Hematopoietic multipotent progenitor cell treated with erythropoietin and hydrocortisone succinate and interleukin-3 and kit ligand, for 6 days (in vitro differentiated cells): ENCODE measurements at places on chromosomes 16 and 17.

- DNase-seq = no peak
Observed at GRCh38 chr17:32485261-32486110, 1.3 kb upstream of the CDK5R1 start.

GRCh38 chr16:66159987-66160386, 206.5 kb upstream of the CDH5 start:
- DNase-seq = no peak

DNA sequence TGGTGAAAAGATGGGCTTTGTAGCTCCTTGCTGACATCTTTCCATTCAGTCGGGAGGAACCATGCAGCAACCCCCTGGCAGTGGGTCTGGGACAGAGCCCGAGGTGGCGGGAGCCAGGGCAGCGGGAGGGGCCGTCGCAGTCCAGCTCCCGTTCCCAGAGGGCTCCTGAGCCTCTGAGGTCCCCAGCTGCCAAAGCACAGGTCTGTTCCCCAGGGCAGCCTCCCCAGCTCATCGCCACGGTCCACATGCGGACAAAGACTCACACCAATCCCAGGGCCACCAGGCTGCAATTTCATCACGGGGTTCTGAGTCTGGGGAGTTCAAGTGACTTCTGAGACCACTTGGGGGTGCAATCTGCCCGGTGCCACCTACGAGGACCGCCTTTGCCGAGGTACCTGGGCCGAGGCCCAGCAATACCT, 196.0 kb downstream of the RBFOX3 start:
- no peak for DNase-seq

GRCh38 chr16:73262931-73263330, 215.0 kb upstream of the ZFHX3 start:
- no peak for DNase-seq

DNA sequence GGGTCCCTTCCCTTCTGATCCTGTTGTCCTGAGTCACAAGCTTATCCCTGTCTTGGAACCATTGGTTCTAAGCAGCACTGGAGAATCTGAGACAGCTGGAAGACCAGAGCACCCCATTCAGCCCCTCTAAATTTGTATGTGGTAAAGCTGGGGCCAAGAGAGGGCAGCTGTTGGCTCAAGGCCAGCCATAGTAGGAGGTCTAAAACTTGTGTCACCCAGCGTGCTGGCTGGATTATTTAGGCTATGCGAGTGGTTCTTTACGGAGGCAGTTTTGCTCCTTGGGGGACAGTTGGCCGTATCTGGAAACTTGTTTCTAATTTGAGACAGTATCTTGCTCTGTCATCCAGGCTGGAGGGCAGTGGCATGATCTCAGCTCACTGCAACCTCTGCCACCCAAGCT, 69.6 kb upstream of the GSE1 start:
- peak; percentile 68 for DNase-seq

- peak; percentile 96 for DNase-seq
Observed at GRCh38 chr17:74987418-74987908, at the start of gene CDR2L. Gene CDR2L, plus strand, starts transcription at chr17:74987632. Its CDS starts 412 bp downstream, at chr17:74988044.

DNA sequence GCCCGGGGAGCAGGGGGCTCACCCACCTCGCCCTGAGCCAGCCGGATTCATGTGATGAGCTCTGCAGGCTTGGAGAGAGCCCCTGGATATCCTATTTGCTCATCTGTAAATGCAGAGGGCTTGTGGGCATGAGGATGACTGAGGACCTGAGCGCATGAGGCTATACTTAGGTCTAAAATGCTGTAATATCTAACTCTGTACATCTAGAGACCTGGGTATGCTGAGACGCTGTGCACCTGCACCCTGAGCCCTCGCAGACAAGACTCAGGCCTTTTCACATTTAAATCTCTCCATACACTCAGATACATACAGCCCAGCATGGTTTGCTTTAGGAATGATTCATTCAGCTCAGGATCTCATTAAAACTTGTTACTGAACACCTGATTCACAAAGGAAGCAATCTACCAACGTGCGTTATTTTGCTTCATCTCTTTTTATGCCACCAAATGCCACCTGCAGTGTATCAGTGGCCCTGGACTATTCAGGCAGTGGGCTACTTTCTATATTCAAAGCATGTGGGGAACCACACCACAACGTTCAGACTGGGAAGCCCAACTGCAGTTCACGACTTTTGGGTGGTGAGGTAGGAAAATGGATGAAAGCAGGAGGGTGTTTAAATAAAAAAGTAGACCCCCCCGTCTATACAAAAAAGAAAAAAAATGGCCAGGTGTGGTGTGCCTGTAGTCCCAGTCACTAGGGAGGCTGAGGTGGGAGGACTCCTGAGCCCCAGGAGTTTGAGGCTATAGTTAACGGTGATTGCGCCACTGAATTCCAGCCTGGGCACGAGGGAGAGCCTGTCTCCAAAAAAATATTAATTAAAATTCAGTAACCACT, 12.0 kb downstream of the USP7 start:
- DNase-seq = no peak

- no peak for DNase-seq
Observed at GRCh38 chr17:17987901-17988300, 15.2 kb downstream of the DRC3 start.

GRCh38 chr16:22297871-22298733, 893 bp downstream of the POLR3E start:
- peak; percentile 92 for DNase-seq

GRCh38 chr16:19486051-19486450, 35.8 kb downstream of the GDE1 start:
- peak; percentile 18 for DNase-seq

DNA sequence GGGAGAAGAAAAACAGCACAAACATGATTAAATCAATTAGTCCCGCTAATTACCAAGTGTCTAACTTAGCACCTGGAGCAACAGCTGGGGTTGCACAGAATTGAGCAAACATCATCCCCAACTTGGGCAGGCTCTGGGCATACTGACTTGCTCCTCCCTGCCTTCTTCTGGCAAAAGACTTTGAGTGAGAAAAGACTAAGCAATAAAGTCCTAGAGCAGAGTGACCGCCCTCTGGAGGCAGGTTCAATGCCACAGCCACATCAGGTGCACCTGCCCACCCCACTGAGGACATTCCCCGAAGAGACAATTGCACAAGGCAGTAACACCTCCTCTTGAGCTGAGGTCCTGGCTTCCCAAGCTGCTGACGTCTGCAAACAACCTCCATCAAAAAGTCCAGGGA, 358.3 kb downstream of the SOX9 start:
- no peak for DNase-seq

GRCh38 chr16:12268606-12269005, 292.1 kb downstream of the SNX29 start:
- peak; percentile 5 for DNase-seq

- DNase-seq = no peak
Observed at GRCh38 chr16:1690810-1691209, 12.7 kb downstream of the JPT2 start.

DNA sequence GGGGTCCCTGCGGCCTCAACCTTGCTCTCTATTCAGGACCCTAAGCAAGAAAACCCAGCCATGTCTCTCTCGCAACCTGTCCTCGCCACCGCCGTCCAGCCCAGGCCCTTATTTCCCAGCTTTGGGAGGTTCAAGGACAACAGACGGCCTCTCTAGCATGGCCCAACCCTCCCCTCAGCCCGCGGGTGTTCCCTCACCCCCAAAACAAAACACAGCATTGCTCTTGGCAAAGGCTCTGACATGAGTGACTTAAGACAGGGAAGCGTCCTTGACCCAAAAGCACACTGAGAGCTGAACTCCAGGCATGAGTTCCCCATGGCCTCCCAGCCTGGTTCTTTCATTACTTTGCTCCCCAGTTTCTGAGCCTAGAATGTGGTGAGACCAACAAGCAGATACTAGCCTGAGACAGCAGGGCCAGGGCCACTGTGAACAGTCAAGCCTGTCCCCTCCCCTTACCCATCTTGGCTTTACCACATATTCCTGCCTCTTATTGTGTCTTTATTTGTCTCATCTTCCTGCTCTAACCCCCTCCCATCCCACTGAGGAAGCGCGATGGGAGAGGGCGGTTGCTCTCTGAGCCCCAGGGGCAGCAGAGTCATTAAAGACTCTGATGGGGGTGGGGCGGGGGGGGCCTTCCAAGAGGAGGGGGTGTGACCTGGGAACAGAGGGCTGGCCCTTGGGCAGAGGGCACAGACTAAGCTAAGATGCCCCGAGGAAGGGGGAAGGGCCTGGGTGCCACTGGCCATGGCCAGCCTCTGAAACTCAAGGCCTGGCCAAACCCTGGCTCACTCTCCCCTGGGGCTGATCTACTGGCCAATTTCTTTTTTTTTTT, 11.8 kb downstream of the SREBF1 start:
- peak; percentile 42 for DNase-seq

DNA sequence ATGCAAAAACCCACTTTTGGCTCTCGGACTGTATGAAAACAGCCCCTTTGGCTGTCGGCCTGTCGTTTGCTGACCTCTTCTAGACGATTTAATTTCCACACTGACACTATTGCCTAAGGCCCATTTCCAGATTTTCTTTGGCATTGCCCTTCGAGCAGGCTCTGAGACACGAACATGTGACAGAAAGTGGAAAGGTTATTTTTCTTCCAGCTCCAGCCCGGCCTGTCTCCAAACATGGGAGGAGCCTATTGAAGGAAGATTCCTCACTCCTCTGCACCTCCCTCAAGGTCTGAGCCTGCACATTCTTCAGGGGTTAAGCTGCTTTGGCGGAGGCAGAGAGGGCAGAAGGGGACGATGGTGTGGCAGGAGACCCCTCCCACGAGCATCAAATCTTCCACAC, 85.9 kb upstream of the FOXF1 start:
- no peak for DNase-seq

- no peak for DNase-seq
Observed at GRCh38 chr17:16040710-16041251, 41.2 kb downstream of the TTC19 start.

DNA sequence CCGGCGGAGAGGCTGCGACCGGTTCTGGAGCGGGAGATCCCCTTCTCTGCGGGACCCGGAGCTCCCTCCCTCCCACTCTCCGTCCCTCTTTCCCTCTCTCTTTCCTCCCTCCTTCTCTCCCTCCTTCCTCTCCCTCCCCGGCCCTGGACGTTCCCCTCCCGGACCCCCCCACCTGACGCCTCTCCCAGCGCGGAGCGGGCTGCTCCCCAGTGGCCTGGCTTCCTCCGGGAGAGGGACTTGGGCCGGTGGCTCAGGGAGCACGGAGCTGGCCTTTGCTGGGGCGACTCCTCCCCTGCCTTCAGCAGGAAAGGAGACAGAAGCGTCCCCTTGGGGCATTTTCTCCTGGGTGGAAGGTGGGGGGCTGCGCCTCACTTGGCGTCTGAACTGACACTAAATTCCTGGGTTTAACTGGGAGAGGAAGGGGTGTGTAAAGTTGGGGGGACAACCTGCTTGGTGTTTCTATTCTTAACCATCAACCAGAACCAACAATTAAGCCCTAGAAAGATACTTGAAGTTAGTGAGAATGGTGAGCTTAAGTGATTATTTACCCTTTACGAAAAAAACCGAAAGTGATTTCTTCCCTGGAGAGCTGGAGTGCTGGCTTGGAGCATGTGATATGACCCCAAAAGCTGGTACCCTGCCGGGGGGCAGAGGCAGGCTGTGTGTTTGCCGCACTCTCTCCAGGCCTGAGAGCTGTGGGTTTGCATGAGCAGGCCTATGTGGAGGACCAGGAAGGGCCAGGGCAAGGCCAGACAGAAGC, 775 bp downstream of the SPIRE2 start:
- no peak for DNase-seq

GRCh38 chr17:65374966-65375365, 186.5 kb downstream of the AXIN2 start:
- DNase-seq = no peak

DNA sequence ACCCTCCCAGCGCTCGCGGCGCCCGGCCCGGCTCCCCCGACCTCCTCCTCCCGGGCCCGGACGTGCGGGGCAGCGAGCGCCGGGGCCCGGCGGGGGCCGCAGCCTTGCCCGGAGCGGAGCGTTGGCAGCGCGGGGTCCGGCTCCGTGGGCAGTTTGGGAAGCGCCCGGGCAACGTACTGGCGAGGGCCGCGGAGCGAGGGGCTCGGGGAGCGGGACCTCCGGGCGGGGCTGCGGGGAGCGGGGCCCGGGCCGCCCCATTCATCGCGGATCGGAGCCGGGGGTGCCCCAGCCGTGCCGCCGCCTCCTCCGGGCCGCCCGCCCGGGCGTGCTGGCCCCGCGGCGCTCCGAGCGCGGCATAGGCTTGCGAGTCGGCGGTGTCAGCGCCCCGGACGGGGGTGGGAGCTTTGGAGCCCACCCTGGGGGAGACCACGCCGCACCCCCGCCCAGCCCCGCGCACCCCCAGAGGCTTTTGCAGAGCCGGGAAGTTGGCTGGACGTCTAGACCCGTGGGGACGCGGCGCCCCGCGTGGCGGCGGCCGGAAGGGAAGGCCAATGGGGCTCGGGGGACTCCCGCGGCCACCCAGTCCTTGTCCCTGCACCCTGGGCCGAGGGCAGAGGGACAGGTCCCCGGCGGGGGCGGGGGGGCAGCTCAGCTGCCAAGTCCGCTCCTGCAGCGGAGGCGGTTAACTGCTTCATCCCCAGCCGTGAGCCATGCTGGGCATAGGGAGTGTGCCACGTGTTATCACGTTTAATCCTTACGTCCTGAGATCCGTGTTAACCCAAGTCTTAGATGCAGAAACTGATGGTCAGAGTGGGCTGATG, 852 bp downstream of the ZNF469 start:
- DNase-seq = peak; percentile 33
